ENCODE measurements at places on chromosomes 5 and 9. TPM values are rescaled to one million over a fixed set of nuclear protein-coding genes. Genes with fewer than 3 reads are reported as not detected.

- H3K36me3 ChIP-seq: no peaks in the 10 kb centered on the region
- peaks cover 16% of the 10 kb centered on the region for H3K27me3 ChIP-seq
- H3K4me3 ChIP-seq: peak overlapping the region; percentile 83
- peak overlapping the region; percentile 83 for H3K27ac ChIP-seq
- peaks cover 9% of the 10 kb centered on the region for H3K4me1 ChIP-seq
Measured at GRCh38 chr9:17135295-17136160, 688 bp downstream of the CNTLN start.

- no peak for DNase-seq
- H3K4me3 ChIP-seq: no peak overlapping the region
Measured at GRCh38 chr9:15999422-16000339, 446.8 kb downstream of the CCDC171 start.

DNA sequence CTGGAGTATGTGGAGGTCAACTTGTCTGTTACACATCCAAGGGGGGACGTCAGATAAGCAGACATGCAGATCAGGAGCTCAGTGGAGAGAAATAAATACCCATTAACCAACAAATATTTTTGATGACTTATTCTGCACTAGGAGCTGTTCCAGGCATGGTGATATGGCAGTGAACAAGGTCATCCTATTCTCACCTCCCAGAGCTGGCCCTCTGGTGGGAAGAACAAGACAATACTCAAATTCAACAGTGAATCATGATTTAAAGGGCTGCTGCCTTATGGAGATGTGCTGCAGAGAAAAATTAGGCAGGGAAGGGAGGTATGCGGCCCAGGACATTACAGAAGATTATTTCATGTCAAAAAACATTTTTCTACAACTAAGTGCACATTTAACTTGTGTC lies 36.5 kb downstream of the SYK start:
- H3K36me3 ChIP-seq: no peaks in the 10 kb centered on the region
- DNase-seq: no peak
- no peak overlapping the region for H3K27ac ChIP-seq
- H3K4me3 ChIP-seq: no peak overlapping the region
- peaks cover 2% of the 10 kb centered on the region for H3K27me3 ChIP-seq

- H3K27me3 ChIP-seq: no peaks in the 10 kb centered on the region
- no peak overlapping the region for H3K27ac ChIP-seq
- peaks cover 3% of the 10 kb centered on the region for H3K4me1 ChIP-seq
- H3K36me3 ChIP-seq: peaks cover 70% of the 10 kb centered on the region
- DNase-seq: no peak
Measured at GRCh38 chr9:131145245-131145644, 19.9 kb downstream of the NUP214 start.

DNA sequence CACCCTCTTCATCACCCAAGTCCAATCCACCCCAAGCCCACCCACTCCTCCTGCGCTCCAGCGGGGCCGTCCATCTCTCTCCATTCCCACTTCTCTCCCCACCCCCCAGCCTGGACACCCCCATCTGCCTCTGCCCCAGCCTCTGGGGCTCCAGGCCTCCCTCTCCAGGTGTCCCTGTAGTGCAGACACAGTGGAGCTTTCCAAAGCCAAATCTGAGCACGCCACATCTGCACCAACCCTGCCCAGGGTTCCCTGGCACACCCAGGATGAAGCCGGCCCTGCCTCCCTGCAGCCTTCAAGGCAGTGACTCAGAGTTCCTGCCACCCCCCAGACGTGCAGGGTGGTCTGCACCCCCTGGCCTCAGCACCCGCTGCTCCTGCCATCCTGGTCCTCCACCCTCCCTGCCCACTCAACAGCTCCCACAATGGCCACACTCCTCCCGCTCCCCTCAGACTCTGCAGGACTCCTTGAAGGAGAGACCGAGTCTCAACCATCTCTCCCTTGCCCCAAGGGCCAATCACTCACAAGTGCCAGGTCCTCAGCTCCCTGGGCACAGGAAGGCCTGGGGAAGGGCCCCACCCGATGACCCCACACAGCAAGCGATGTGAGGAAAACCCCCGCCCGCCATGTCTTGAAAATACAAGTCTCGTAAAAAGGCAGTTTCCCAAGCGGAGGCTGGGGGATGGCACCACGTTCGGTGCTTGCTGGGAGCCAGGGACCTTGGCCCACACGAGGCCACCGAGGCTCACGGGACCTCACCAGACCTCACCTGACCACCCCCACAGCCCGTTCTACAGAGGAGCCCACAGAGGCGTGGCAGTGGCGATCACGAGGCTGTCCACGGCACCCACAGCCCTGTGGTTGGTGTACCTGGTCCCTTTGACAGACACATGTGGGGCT lies 22.2 kb downstream of the VAV2 start:
- H3K4me1 ChIP-seq: no peaks in the 10 kb centered on the region
- H3K4me3 ChIP-seq: no peak overlapping the region
- H3K27ac ChIP-seq: no peak overlapping the region
- DNase-seq: no peak
- no peaks in the 10 kb centered on the region for H3K36me3 ChIP-seq

- peaks cover 5% of the 10 kb centered on the region for H3K4me1 ChIP-seq
- DNase-seq: no peak
- no peak overlapping the region for H3K4me3 ChIP-seq
- no peaks in the 10 kb centered on the region for H3K36me3 ChIP-seq
- no peak overlapping the region for H3K27ac ChIP-seq
Measured at GRCh38 chr5:93887678-93888077, 146.3 kb upstream of the POU5F2 start.

- no peak overlapping the region for H3K4me3 ChIP-seq
- DNase-seq: no peak
- H3K4me1 ChIP-seq: peaks cover 2% of the 10 kb centered on the region
- H3K27ac ChIP-seq: no peak overlapping the region
- H3K27me3 ChIP-seq: no peaks in the 10 kb centered on the region
- H3K36me3 ChIP-seq: peaks cover 34% of the 10 kb centered on the region
Measured at GRCh38 chr5:31407921-31408693, 123.8 kb downstream of the DROSHA start.

DNA sequence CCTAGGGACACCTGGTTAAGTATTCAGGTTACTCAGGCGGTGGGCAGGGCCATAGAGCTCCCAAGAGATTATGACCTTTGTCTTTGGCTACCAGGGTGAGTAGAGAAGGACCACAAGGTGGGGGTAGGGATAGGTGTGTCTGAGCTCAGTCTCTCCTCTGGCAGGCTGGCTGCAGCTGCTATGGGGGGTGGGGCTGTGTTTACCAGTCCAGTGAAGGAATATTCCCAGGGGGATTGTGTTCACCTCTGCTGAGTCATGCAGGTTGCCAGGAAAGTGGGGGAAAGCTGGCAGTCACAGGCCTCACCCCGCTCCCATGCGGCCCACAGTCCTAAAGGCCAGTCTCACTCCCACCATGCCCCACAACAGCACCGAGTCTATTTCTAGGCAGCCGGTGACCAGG lies 53.6 kb upstream of the POU5F2 start:
- H3K4me3 ChIP-seq: no peak overlapping the region
- no peak for DNase-seq
- peaks cover 5% of the 10 kb centered on the region for H3K36me3 ChIP-seq
- H3K27ac ChIP-seq: no peak overlapping the region
- H3K27me3 ChIP-seq: no peaks in the 10 kb centered on the region

DNA sequence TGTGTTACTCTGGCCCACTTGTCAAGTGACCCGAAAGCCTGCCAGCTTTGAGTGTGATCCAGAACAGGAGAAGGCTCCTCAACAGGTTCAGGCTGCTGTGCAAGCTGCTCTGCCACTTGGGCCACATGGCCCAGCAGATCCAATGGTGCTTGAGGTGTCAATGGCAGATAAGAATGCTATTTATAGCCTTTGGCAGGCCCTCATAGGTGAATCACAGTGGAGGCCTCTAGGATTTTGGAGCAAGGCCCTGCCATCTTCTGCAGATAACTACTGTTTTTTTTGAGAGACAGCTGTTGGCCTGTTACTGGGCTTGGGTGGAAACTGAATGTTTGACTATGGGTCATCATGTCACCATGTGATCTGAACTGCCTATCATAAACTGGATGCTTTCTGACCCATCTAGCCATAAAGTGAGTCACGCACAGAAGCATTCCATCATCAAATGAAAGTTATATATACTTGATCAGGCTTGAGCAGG lies 180.8 kb downstream of the CARTPT start:
- peak; percentile 40 for DNase-seq
- peaks cover 3% of the 10 kb centered on the region for H3K27me3 ChIP-seq
- no peak overlapping the region for H3K27ac ChIP-seq
- no peaks in the 10 kb centered on the region for H3K36me3 ChIP-seq

- H3K27me3 ChIP-seq: no peaks in the 10 kb centered on the region
- H3K4me3 ChIP-seq: no peak overlapping the region
Measured at GRCh38 chr9:14924230-14925219, 14.3 kb upstream of the FREM1 start.

DNA sequence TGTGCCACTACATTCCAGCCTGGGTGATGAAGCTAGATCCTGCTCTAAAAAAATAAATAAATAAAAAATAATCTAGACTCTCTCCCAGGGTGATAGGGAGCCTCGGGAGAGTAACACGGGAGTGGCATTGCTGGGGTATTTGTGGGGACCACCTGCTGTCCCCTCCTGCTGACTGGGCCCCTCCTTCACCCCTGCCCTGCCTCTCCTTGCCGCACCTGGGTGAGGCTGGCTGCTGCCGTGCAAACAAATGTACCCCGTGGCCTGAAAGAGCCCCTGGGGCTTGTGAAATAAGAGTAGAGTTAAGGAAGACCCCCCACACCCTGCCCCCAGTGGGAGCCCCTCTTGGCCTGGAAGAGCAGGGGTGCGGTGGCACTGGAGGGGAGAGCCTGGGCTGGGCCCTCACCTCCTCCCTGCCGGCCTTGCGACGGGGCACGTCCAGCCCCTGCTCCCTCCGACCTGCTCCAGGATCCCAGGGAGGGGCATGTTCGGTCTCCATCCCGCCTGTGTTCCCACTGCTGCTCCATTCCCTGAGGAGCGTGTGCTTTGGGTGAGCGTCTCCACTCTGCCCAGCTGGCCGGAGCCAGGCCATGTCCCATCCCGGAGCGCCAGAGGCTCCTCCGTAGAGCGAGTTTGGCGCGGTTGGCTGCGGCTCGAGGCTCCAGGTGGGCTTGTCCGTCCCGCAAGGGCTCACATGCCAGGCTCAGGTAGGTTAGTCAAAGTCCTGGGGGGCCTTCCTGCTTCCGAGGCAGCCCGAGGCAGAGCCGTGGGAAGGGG lies 75.0 kb upstream of the RNU6ATAC start:
- H3K4me3 ChIP-seq: no peak overlapping the region
- H3K27ac ChIP-seq: no peak overlapping the region
- DNase-seq: no peak
- H3K4me1 ChIP-seq: peaks cover 9% of the 10 kb centered on the region
- H3K27me3 ChIP-seq: peaks cover 10% of the 10 kb centered on the region
- no peaks in the 10 kb centered on the region for H3K36me3 ChIP-seq

Gene SLC36A3
- not detected for total RNA-seq

Data from activated CD4-positive, alpha-beta T cell treated with anti-CD3 and anti-CD28 coated beads, Interleukin-2, amount 10 ng/mL, durations not matched to agents 24 days and 14 days (primary cell).